ENCODE measurements at places on chromosomes 6 and 20. TPM values are rescaled to one million over a fixed set of nuclear protein-coding genes. Genes with fewer than 3 reads are reported as not detected.

The CCDC167 gene
- 11.1 TPM for total RNA-seq

The SLC25A27 gene
- total RNA-seq: 3.8 TPM

The MARCKS gene
- 58.6 TPM for total RNA-seq

The ARMH2 gene
- total RNA-seq: 5.0 TPM

The PNPLA1 gene
- total RNA-seq: 0.32 TPM
